ENCODE measurements at places on chromosomes 6 and 20. TPM values are rescaled to one million over a fixed set of nuclear protein-coding genes. Genes with fewer than 3 reads are reported as not detected.

The TGM3 gene
- total RNA-seq = not detected

The LMBRD1 gene
- total RNA-seq = 22.0 TPM

The BPI gene
- total RNA-seq = not detected

The NT5DC1 gene
- 15.8 TPM for total RNA-seq

All from smooth muscle cell of bladder (primary cell).